Right atrium auricular region (tissue), 2 donors: ENCODE measurements at places on chromosomes 12 and 14.

DNA sequence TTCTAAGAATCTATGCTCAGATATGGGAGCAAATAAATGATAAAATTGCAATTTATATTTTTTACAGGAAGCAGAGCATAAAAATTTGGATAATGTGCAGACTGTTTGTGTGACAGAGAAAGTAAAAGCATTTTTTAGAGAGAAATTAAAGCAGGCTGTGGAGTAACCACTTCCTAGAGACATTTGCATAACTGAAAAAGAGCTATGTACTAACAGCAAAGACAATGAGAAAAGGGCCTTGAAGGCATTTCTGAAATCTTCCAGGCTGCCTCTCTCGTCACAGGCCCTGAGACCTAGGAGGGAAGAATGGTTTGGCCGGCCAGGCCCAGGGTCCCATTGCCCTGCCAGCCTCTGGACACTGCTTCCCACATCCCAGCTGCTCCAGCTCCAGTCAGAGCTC, 247.2 kb downstream of the ALX1 start:
- DNase-seq: no peak

DNA sequence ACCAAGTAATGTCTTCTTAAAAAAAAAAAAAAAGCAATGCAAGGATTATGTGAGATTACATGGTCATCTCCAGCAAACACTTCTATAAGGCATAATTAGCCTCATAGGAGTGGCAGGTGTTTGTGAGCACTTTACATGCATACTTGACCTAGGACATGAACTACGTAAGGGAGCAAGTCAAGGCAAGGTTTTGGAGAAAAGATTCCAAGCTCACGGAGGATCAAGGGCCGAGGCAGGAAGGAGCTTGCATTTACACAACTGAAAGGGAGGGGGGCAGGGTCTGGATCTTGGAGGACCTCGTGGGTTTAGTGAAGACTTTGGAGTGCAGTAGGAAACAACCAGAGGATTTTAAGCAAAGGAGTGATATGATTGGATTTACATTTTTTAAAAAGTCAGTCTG, 112.5 kb downstream of the CCER1 start:
- no peak for DNase-seq

DNA sequence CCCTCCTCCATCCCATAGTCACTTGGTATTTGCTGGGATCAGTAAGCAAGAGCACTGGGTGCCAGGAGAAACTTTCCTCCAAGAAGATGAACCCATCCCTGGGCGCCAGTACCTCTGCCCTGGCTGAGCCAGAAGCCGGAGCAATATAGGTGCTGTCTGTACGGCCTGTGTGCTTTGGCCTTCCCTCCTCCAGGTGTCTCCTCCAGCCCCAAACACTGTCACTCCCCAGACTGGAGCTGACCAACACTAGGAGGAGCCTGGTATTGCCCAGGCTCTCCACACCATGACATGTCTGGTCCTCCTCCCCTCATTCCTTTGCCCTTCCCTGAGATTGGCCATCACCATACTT, 4.9 kb downstream of the GSTZ1 start:
- DNase-seq: no peak

DNA sequence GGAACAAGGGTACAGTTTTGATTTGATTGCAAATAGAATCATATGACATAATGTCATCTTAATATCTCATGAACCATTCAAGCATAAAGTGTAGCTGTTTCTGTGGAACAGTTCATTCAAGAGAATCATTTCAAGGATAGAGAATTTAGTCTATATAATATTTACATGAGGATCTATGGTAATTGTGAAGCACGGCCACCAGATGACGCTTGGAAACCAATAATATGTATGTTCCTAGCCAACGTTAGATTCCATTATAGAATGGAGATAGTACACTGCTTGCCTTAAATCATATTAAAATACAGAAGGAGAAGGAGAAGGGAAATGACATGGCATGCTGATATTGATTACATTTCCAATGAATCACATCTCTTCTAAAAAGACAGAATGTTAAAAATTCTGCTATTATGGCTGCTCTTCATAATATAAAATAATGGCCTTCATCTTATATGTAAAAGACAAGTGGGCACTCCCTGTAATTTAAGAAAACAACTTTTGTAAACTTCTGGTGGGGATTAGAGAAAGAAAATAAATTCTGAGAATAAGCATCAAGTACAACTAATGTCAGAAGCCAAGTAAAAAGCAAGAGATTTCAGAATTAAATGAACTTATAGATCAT, 351.0 kb downstream of the NAV3 start:
- DNase-seq: no peak

GRCh38 chr12:115385141-115385540, 701.2 kb upstream of the TBX3 start:
- no peak for DNase-seq
